ENCODE measurements at places on chromosomes 16 and 17.
A peak's percentile ranks its signal among the peaks of the same experiment; 100 is the strongest.

DNA sequence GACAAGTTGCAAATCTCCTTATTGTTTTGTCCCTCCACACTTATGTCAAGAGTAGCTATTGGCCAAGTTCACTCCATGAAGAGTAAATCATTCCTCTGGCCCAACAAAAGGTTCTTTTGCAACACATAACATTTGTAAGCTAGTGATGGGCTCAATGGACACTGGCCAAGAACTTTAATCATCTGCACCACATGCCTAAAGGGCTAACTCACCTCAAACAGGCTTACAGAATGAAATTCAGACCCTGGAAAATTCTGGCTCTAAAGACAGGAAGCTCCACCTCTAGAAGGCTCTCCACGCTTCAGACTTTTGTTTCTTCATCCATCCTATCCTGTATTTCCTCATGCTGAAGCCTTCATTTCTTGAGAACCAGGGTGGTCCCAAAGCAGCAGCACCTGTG lies 10.9 kb upstream of the ANKFN1 start:
- no peak for DNase-seq

DNA sequence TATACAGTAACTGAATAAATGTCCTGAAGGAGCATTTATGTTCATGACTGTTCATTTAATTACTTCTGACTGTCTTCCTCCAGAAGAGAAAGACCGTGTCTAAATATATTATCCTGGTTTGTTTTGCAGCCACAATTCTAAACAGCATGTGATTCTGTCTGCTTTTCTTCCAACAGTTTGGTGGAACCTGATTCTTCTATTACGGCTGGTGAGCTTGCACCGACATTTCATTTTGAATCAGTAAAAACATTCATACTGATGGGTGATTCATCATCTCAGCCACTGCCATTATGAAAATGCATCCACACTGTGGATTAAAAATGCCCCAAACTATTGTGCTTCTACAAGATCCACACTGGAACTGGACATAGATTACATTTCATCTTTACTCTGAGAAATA lies 16.9 kb downstream of the KNOP1 start:
- no peak for DNase-seq

GRCh38 chr16:85568519-85568918 lies 44.6 kb upstream of the GSE1 start:
- no peak for DNase-seq

DNA sequence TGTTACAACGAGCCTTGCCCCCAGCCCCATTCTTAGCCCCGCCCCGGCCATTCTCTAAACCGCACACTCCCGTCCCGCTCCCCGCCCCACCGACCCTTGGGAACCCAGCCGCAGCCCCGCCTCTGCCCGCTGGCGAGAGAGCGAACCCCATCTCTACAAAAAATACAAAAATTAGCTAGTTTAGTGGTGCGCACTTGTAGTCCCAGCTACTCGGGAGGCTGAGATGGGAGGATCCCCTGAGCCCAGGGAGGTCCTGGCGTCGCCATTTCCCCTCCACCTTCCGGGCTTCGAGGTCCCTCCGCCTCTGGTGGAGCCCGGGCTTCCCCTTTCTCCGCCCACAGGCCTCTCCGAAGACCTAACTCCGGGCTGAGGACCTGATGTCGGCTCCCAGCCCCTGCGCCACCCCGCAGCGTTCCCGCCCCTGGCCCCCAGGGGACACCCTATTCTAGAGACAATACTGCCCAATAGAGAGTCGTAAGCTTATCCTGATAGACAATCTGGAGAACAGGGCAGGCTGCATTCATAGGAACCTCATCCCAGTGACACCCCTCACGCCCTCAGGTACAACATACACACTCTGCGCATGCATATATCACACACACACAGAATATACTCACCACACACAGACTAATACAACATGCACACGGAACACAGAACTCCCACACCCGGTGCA lies 480 bp upstream of the PROCA1 start:
- DNase-seq, result no peak

- DNase-seq, result no peak
Measured at GRCh38 chr17:68807998-68808772, 147.0 kb downstream of the ABCA8 start.

DNA sequence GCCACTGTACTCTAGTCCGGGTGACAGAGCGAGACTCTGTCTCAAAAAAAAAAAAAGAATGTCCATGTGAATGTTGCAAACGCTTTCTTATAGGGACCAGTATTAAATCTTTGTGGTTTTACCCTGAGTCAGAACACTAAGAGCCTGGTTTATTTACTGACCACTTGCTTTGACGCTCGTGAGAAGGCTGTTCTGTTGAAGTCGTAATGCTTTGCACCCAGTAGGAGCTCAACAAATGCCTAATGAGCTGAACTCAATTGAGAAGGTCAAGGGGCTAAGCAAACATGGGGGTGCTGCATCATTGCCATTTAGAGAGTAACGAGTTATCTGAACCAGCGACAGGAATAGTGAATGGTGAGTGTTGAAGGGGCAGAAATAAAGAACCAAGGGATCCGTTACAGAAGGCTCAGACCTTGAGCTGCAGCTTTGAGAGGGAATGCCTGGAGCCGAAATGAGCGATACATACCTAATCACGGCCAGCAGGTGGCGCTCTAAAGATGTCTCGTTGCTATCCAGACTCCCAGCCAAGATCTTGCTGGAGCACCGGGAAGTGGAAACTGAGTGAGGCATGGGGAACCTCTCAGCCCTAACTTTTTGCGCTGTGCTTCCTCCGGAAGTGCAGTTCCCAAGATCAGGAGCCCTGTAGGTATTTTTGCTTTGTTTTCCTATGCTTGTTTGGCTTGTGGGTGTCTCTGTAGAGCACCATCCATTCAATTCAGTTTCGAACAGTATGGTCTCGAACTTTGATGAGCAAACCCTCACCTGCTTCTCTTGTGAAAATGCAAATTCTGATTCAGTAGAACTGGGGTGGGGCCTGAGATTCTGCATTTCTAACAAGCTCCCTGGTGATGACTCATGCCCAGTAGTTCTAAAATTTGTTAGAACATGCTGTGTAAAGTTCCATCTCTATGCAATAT lies 12.6 kb upstream of the RNF222 start:
- DNase-seq, result peak; percentile 71

GRCh38 chr17:53662608-53663007 lies 160.1 kb upstream of the KIF2B start:
- no peak for DNase-seq

DNA sequence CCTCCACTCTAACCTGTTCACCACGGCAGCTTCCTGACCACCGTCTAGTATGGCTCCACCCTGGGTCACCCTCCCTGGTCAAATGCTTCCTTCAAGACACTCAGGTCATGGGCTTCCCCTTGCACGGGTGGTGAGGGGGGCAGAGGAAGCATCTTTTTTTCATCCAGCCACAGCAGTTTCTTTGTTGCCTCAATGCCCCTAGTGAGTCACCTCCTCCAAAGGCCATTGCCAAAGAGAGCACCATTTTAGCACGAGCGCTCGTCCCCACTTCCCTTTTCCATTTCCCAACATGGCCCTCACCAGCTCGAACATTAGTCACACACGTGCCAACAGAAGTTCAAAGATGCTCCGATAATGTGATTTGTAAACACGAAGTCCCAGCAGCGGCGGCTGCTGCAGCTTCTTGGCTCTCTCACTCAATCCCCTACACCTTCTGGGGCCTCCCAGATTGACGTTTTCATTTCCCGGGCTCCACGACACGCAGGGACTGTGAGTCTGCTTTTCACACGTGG lies 134.6 kb downstream of the GAS7 start:
- no peak for DNase-seq

DNA sequence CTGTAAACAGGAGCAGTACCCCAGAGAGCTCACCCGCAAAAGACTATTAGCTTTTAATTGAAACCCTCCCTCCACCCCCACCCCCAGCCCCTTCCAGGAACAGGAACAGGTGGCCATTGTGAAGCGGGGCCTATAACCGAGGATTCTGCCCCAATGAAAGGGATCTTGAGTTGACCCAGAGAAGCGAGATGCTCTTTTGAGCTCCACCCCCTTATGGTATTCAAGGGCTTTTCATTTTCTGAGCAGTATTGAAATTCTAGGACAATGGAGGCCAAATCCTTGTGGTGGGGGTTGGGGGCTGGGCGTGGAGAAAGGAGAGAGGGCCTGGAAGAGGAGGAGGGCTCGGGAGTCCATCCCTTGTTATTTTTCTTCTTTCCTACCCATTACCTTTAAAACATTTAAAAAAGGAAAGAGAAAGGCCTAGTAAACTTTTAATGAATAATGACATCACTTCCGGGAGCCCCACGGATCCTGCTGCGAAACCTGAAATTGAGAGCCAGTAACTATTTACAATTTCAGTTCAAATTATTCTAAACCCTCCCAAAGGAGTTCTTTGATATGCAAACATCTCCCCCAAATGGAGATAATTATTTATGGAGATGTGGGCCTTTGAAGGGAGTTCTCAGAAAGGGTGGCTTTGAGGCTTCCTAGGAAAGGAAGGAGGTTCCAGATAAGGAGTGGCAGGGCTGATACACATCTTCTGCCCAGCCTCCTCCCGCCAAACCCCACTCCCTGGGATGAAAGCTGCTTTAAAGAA lies 30.5 kb downstream of the HS3ST3B1 start:
- no peak for DNase-seq

DNA sequence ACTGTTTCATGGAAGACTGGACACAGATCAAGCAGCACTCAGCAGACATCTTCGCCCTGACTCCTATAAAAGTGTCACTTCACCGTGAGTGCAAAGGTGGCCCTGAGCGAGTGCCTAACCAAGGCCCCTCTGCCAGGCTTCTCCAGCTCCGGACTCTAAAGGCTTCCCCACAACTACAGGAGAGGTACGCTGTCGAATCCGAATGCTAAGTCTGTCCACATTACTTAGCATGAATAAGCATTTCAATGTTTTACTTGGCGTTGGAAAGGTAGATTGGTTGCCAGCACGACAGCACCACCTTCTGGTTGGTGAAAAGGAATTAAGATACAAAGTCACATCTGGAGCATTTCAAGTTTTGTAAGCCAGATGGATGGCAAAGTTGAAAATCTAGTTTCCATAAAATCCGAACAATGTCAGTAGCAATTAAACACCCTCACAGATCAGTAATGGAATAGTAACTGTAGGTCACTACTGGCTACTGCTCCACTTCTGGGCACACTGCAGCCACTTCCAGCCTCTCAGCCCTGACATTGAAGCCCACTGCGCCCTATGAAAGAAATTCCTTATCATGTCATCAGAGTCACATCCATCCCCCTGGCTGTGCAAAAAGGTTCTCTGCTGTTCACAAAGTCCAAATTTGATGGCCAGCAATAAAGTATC lies 100.9 kb downstream of the PARN start:
- peak; percentile 87 for DNase-seq

DNA sequence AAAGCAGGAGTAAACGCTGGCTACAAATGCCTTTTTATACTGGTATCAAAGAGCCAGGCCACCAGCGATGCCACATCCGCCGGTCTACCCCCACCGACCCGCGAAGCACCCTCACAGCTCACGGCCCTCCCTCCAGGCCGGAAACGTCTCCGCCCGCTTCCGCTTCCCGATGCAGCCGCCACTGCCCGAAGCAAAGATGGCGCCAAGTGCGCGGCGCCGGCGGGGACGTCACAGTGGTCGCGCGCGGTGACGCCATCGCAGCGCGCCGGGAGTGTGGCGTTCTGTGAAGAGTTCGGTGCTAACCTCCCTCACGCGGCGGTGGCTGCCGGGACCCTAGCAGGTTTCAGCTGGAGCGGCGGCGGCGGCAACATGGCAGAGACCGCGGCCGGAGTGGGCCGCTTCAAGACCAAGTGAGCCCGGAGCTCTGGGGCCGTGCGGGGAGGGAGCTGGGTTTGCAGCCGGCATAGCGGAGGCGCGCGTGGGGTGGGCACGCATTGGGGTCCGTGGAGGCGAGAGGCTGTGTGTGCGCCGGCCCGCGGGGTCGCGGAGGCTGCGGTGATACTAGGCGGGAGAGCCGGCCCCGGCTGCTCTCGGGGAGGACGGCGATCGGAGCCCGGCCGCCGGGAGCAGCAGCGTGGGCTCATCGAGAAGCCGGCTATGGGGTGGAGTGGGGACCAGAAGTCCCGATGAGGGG lies at the start of gene TBL3:
Gene TBL3 (plus strand): TSS at position 258 of the 694 bp plus-strand sequence. CDS start 112 bp downstream, at position 370.
- no peak for DNase-seq

- DNase-seq, result no peak
Measured at GRCh38 chr16:10465821-10466220, 80.0 kb downstream of the ATF7IP2 start.

DNA sequence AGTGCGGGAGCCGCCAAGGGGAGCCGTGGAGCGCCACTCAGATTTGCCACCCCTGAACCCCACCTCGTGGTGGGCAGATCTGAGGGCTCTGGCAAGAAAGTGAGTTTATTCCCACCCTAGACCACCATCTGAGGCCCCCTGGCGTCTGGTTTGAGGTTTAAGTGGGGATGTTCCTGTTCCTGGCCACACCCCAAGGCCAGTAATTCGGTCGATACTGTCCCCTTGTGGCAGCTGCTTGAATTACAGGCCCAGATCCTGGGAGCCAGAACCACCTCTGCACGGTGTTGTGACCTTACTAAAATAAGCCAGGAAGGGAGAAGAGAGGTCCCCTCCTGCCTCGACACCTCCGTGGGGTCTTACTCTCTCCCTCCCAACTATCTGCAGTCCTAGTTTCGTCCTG lies 3.3 kb upstream of the LAT start:
- DNase-seq, result peak; percentile 17

DNA sequence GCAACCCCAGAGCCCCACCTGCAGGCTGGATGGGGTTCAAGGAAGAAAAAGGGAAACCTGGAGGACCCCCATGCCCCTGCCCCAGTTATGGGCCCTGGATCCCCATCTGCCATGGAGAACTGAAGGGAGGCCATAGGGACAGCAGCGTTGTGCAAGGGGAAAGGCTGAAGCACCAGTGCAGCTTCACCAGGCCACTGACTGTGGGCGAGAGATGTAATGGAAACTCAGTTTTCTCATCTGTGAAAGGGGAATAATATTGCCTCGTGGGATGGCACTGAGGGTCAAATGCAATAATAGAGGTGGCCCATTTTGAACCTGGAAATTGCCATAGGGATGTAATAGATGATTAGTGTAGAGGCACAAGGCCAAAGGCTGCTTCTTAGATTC lies 9.9 kb upstream of the TSPOAP1 start:
- no peak for DNase-seq

DNA sequence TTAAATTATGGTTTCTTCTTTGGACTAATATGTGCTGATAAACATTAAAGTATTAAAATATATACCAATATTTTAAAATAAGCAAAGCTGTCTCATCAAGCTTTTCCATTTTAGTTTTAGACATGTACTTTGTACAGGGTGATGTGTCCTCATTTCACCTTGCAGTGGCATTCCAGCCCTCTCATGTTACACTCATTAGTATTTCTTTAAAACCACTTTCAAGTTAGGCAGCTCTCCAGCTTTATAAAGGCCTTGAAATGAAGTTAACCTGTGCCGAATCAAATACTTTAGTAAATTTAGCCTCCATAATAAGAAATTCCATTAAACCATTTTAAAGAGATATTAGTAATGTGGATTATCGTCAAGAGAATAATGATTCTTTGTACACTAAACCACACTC lies 107.6 kb upstream of the HLF start:
- DNase-seq, result no peak

- DNase-seq, result no peak
Measured at GRCh38 chr16:2238838-2239675, 2.8 kb downstream of the DNASE1L2 start.
